Right ventricle myocardium inferior (tissue), 1 donor: ENCODE measurements at places on chromosomes 2 and 18.

DNA sequence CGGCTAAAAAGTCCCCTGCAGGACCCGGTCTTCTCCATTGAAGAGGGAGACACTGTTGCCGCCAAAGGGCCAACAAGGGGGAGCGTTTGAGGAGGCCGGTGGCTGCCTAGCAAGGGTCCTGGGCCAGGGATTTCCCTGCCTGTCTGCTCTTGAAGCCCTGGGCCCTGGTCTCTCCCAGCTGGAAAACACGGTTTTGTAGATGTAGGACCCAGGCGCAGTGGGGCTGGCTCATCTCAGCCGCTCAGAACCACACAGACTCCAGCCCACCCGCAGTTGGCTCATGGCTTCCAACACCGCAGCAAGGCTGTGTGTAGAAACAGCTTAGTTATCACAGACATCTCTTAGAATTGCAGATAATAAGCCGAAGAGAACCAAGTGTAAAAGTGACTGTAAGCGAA, 57.1 kb upstream of the TWIST2 start:
- no peak for DNase-seq

DNA sequence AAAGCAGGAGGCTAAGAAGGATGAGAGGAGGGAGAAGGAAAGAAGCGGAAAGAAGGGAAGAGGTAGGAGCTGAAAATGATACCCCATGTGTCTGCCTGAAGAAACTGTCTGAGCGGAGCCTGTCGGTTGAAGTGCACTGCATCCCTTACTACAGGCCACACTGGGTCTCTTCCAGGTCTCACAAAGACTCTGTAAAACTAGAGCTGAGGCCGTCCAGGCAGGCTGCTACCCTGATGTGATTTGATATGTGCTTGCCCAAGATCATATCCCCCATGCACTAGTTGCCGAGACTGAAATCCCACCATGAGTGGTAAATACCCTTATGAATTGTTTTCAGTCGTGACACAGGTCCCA, 134.4 kb downstream of the MAIP1 start:
- no peak for DNase-seq

DNA sequence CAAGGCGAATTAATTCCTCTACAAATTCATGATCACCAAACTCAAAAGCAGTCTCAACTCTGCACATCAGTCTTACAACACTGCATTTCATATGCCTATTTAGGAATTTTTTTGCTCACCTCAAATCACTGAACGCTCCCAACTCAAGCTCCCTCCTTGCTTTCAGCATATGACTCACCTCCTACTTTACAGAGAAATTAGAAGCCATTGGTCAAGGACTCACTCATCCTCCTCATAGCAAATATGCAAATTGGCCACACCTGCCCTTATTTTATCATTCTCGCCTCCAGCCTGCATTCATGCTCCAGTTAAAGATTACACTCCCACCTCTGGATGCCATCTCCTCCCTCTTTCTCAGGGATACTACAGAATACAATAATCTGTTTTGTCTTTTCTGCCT, 148.8 kb downstream of the MBD2 start:
- DNase-seq: no peak

- DNase-seq: no peak
Measured at GRCh38 chr2:62313449-62314227, 117.7 kb downstream of the B3GNT2 start.

DNA sequence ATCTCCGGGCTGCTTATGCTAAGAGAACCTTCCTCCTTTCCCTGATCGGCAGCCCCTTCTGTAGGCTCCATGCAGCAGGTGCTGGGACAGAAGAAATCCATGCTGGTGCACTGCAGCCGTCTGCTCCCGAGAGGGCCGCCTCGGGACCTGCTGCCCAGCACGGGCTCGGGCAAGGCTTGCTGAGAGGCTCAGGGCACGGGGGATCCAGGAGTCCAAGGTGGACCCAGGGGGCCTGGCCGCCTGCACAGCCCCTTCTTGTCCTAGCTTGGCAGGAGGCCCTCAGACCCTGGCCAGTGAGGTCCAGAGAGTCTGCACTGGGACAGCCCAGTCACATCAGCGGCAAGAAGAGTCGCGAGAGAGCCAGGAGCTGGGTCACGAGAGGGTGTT, 13.3 kb upstream of the DUSP2 start:
- no peak for DNase-seq

DNA sequence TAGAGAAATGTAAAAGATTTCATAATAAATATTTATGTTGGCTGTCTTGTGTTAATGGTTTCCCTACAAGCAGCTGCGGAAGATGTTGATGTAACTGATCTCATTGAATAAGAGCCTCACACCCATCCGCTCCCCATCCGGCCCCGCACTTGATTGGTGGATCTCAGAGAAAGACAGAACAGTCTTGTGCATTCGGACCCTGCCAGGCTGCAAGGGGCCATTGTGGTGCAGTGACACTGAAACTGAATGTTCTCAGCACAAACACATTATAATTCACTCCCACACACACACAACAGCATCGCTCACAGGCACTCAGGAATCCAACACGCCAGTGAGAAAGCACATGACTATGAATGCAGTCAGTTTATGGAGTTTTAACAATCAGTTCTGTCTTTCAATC, 47.8 kb downstream of the PRELID3A start:
- no peak for DNase-seq
